ENCODE measurements at places on chromosomes 7 and 10.

- no peak for DNase-seq
Observed at GRCh38 chr10:89377705-89378637, at the start of gene IFIT1B. Gene IFIT1B, plus strand, starts transcription at chr10:89378056. Its CDS starts 80 bp downstream, at chr10:89378136.

- peak; percentile 82 for DNase-seq
Observed at GRCh38 chr7:55185941-55186609, 167.3 kb downstream of the EGFR start.

DNA sequence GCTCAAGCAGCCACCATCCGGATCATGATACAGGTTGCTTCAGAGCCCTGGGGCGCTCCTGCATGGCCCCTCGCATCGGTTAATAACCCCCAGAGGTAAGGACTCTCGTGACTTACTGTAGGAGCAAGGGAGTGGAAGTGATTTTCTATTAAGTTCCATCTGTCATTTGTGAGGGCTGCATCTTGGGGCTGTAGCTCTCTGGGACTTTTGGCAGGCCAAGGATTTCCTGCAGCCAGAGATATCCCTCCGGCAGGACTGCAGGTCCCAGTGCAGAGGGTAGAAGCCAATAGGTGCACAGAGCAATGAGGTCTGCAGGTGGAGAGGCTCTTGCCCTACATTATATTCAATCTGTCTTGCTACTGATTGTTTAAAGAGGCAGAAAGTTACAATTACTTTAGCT lies 356.8 kb upstream of the ADARB2 start:
- no peak for DNase-seq

- no peak for DNase-seq
Observed at GRCh38 chr10:113091920-113092319, 141.9 kb downstream of the TCF7L2 start.

- no peak for DNase-seq
Observed at GRCh38 chr7:1978656-1979590, 253.8 kb downstream of the MAD1L1 start.

GRCh38 chr7:142263598-142264380 lies 5.9 kb upstream of the PRSS58 start:
- DNase-seq = no peak

All from AG10803 (cell line).